ENCODE measurements at places on chromosomes 7 and 10. TPM values are rescaled to one million over a fixed set of nuclear protein-coding genes. Genes with fewer than 3 reads are reported as not detected.

GRCh38 chr10:22599048-22599561 is 115.3 kb downstream of the PIP4K2A start:
- peak; percentile 87 for DNase-seq

DNA sequence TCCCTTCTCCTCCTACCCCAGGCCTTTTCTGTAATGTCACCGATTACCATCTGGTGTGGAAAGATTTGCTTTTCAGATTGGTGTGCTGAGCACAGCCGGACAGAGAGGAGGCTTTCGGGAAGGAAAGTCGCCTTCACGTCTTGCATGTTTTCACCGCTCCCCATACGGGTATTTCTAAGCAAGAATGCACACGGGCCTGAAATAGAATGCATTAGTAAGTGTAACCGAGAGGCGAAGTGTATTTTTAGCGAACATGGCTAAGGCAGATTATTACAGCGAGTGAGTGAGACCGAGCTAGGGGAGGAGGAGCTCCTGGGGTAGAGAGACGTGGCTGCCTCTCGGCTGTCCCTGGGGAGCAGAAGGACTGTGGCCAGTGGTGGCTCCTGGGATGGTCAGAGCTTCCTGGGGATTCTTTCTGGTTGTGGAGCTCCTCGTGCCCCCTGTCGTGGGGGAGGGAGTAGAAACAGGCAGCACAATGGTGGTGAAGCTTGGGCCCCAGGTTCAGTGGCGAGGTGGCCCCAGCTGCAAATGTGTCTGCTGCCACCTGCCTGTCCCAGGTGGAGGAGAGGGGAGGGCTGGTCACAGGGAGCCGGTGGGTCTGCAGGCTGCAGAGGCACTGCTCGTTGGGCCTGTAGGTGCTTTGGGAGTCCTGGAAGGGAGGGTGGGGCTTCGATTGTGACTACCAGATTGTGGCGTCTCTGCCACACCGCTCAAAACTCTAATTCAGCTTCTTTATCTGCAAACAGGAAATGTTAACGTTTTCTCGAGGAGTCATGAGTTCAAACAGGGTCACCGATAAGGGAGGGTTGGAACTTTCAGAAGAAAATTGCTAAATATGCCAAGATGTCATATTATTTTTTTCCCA is 135.8 kb downstream of the CAMK1D start:
- DNase-seq, result no peak

DNA sequence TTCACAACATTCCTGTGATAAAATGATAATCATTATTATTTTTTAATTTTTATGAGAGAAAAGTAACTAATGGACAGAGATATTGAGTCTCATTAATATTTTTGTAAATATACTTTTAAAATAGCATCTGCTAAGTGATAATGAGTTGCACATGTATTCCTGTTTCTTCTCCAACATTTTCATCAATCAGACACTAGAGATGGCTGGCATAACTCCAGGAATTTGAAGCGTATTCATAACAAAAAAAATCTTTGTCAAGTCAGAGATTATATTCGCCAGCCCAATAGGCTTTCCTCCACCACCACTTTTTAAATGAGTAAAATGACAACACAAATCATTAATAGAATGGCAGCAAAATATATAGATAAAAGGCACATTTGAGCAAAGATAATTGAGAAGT is 524.0 kb upstream of the KCND2 start:
- DNase-seq, result no peak

- DNase-seq, result no peak
Measured at GRCh38 chr10:8393531-8393930, 339.0 kb downstream of the GATA3 start.

DNA sequence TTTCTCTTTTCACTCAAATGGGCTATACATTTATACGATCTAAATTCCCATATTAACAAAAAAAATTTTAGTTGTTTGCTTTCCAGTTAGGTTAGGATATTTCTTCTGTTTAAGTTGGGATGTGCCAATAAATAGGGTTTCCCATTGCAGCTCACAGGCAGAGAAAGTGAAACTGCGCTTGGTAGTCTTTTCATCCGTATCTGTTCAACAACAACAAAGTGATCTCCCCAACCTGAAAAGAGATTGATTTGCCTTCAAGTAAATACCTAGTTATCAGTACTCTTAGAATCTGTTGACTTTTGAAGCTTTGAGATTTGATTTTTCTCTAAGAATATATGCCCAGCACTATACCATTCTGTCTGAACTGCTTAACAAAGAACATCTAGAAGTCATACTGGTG is 143.4 kb downstream of the DYNC1I1 start:
- DNase-seq, result no peak

GRCh38 chr7:16916105-16916639 is 34.4 kb upstream of the AGR3 start:
- peak; percentile 36 for DNase-seq

DNA sequence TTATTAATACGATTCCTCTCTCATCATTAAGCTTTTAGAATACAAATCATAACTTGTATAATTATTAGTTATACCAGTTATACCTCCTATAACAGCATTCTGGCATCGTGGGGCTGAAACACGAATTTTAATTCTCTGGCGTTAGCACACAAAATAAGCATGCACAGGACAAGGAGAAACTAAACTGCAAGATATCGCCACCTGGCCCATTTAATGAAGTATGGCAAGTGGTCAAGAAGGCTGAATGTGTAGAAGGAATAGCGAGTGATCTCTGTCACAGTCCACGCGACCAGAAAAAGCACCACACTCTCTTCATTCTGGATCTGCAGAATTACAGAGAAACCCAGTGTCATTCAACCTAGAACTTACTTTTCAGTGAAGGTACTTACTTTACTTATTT is 18.1 kb downstream of the HACD1 start:
- peak; percentile 24 for DNase-seq

GRCh38 chr10:60714233-60714632 is 64.0 kb upstream of the CDK1 start:
- no peak for DNase-seq

- no peak for DNase-seq
Measured at GRCh38 chr10:6497620-6498019, 82.5 kb downstream of the PRKCQ start.

- DNase-seq, result peak; percentile 17
Measured at GRCh38 chr7:24824896-24825295, 67.6 kb upstream of the GSDME start.

GRCh38 chr7:147089608-147090007 is 973.0 kb downstream of the CNTNAP2 start:
- no peak for DNase-seq

DNA sequence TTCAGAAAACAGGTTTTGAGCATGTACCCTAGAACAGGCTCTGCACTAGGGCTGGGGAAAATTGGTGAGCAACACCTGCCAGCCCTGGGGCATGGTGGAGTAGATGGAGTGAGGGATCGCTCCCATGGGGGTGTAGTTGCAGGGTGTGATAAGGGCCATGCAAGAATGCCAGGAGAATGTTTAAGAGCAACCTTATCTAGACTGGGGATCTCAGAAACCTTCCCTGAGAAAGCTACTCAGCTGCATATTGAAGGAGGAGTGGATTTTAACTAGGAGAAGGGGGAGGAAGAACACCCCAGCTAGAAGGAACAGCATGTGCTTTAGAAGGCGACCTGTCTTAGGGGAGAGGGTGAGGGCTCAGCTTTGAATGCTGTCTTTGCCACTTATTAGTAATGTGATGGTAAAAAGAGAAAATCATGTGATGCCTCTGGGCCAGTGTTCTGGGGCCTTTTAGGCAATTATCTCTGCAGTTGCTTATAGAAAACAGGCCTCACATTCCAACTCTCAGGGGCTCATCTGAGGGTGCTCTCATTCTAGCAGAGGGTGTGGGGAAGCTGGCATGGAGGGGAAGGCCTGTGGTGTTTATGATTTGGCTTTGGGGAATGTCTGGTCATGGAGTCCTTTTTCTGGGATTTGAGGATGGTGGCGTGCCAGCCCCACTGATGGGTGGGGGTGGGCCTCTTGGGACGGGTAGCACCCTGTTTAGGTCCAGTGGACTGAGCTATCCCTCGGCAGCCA is 225.4 kb downstream of the BMPER start:
- DNase-seq, result no peak

DNA sequence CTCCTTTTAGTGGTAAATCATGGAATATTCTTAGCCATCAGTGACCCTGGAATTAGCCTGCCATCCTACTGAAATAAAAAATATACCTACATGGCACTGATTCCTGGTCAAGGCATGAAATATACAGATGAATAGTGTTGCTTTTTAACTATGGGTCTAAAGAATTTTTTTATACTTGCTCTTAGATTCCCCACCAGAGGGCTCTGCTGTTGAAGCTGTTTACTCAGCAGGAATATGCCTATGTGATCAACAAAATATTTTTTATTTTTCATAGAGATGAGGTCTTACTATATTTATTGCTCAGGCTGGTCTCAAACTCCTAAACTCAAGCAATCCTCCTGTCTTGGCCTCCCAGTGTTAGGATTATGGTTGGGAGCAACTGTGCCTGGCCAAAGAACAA is 13.5 kb downstream of the ZC3HC1 start:
- no peak for DNase-seq

DNA sequence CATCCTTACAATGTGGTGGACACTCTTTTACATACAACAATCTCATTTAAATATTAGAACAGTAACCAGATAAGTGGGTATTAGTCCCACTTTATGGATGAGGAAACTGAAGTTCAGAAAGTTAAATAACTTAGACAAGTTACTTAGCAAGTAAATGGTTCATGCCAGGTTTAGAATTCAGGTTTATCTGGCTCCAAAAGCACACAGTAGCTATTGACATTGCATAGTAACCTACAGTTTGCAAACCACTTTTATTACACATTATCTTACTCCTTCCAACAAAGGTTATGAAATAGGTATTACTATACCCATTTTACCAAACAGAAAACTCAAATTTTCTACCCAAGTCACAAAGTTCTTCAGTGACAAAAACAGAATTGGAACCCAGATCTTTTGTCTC is 19.7 kb upstream of the NKX2-3 start:
- no peak for DNase-seq

The LRRC4 gene
- total RNA-seq, result not detected

The GSTO2 gene
- 15.1 TPM for total RNA-seq

The UCN3 gene
- total RNA-seq, result not detected

The OR2A5 gene
- total RNA-seq, result not detected

The NKX6-2 gene
- not detected for total RNA-seq

The SRGN gene
- total RNA-seq, result 288 TPM

The PNLIPRP3 gene
- total RNA-seq, result not detected
